ENCODE measurements at places on chromosomes 6 and 20. TPM values are rescaled to one million over a fixed set of nuclear protein-coding genes. Genes with fewer than 3 reads are reported as not detected.

- DNase-seq, result peak; percentile 29
Measured at GRCh38 chr20:1946762-1947534, 46.9 kb downstream of the PDYN start.

KHDRBS2 gene
- 0.45 TPM for total RNA-seq

DNA sequence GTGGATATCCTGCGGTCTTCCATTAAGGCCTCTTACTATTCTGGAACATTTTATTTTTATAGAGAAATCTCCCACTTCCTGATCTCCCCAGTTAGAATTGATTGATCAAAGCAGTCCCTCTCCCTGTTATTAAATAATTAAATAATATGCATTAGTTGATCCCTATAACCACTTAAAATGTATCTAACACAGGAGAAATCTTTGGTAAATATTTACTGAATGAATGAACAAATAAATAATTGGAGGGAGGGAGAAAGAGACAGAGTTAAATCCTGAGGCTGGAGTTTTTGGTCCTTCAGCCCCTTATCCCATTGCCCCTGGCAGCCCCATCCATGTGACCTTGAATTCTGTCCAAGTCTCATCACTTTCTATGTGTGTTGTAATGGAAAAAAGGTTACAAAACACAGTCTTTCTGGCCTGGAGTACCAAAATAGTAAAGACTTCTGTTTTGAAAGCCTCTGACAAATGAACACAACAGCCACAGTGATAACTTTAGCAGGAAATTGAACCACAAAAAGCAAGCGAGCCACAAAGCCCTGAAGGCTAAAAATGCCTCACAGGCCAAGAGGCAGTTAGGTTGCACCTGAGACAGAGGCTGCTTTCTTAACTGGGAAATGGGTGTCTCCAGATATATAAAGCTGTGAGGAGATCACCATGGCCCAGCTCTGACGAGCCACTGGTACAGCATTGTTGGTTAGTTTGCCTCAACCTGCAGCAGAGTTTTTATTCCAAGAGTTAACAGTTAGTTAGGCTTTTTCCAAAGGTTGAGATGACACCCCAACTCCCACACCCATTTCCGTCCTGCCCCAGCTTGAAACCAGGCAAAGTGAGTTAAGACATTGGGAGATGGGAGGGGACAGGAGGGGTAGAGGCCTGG lies 11.3 kb downstream of the NT5E start:
- no peak for DNase-seq

SUMO4 gene
- 4.0 TPM for total RNA-seq

GRCh38 chr20:13910492-13910891 lies 79.9 kb downstream of the SEL1L2 start:
- DNase-seq, result no peak

DNA sequence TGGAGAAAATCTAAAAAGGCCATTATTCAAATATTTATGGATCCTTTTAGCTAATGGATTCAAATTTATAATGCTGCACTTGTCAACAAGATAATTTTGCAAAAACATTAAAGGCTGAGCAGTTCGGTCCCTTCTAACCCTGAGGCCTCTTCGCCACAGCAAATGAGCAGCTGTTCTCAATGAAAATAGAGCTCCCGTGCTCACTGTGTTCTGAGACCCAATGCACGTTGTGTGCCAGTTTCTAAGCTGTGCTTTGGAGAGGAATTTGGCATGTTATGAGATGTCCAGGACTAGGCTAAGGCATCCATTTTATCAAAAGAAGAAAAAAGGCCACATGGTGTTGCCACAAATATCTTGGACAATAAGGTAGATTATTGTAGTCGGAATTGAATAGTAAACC lies 220.1 kb upstream of the TSHZ2 start:
- no peak for DNase-seq

- DNase-seq, result no peak
Measured at GRCh38 chr6:111718990-111719389, 113.3 kb upstream of the TRAF3IP2 start.

DNA sequence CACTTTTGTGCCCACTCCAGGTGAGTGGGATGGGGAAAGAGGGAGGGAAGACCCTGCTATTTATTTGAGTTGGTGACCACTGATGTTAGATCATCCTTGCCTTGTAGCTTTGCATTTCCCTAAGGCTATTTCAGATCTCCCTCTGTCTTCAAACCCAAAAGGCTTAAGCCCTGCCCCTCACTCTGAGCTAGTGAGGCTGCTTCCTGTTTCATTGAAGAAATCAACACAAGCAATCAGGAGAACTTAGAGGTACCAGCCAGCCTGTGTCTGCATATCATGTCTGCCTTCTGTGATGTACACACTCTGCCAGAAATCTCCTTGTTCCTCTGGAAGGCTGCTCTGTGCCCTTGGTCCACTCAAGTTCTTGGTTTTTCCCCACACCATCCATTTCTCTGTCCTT lies 135.3 kb downstream of the ARID1B start:
- DNase-seq, result no peak

SLC44A4 gene
- 190 TPM for total RNA-seq

DNA sequence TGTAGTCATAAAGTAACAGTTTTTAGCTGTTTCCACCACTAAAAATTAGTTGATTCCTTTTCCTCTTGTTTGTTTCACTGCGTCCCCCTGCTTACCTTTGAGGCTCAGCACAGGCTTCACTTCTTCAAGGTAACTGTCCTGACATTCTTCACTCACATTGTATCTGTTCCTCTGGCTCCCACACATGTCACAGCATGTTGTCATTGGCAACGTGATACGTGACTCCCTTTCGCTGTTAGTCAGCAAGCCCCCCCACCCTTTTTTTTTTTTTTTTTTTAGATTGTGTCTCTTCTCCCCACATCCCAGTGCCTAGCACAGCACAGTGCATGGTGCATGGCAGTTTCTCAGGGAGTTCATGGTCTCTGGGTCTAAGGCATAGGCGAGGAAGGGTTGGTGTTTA lies 13.3 kb downstream of the VAPB start:
- DNase-seq, result no peak

- DNase-seq, result no peak
Measured at GRCh38 chr6:12528136-12528535, 188.4 kb upstream of the PHACTR1 start.

TBX18 gene
- total RNA-seq, result not detected

- DNase-seq, result no peak
Measured at GRCh38 chr20:19528286-19529030, 229.6 kb upstream of the RIN2 start.

DNA sequence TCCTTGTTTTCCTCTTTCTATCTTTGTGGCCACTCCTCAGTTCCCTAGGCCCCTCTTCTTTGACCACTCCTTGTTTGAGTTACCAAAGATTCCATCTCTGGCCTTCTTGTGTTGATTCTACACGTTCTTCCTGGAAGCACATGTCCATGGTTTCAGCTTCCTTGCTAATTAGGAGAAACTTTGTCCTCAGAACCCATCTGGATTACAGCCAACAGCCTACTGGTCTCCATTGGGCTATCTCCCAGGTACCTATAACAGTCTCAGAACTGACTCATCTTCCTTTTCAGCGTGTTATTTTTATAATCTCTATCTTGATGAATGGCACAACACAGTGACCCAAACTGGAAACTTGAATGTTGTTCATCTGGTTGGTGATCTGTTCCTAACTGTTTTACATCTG lies 17.5 kb downstream of the PTPRA start:
- no peak for DNase-seq
